ENCODE measurements at places on chromosomes 4 and X.

- DNase-seq = no peak
These were observed 54.0 kb upstream of the TACR3 start for GRCh38 chr4:103773691-103774231.

DNA sequence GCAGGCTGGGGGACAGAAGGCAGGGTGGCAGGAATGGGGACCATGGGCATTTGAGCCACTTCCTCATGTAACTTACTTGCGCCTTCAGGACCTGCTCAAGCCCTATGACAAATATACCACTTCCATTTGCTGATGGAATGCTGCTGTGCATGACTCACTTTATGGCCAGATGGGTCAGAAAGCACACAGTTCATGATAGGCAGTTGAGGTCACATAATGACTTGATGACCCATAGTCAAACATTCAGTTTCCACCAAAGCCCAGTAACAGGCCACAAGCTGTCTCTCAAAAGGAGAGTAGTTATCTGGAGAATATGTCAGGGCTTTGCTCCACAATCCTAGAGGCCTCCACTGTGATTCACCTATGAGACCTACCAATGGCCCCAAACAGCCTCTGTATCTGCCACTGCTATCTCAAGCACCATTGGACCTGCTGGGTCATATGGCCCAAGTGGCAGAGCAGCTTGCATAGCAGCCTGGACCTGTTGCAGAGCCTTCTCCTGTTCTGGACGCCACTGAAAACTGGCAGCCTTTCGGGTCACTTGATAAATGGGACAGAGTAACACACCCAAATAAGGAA, 5.3 kb upstream of the PAPSS1 start:
- no peak for DNase-seq

DNA sequence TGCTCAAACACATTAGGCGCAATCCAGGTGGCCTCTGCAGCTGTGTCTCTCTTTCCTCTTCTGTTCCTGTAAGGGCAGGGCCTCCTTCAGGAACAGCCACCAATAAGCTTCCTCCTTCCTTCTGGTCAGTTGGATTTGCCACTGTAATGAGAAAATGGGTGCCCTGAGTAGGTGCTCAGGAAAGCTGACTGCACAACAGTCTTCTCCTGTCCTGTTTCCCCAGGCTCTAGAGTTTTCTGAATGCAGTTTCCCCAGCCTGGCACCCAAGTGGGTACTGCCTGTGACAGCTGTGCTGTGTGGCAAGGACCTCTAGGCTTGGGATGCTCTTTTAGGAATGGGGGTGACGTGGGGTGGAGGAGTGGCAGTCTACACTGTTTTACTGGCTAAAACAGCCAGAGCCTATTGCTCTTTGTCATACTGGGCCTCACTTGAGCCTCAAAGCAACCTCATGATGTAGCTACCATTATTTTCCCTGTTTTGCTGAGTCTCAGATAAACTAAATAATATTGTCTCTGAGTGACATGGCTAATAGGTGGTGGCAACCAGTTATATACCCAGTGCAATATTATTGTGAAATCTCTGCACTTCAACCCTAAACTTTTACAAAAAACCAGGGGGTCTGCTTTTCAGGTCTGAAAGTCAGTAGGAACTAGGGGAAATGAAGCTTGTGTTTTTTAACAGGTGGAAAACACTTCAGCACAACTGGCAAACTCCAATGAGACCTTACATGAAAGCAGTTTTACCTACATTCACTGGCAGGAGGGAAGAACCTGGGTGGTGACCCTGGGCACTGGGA, 1.2 kb downstream of the CXCL2 start:
- DNase-seq = no peak

- DNase-seq = no peak
These were observed 93.0 kb upstream of the ANK2 start for GRCh38 chr4:112956484-112956896.

- DNase-seq = no peak
These were observed 11.4 kb upstream of the FMR1 start for GRCh38 chrX:147900349-147900748.

DNA sequence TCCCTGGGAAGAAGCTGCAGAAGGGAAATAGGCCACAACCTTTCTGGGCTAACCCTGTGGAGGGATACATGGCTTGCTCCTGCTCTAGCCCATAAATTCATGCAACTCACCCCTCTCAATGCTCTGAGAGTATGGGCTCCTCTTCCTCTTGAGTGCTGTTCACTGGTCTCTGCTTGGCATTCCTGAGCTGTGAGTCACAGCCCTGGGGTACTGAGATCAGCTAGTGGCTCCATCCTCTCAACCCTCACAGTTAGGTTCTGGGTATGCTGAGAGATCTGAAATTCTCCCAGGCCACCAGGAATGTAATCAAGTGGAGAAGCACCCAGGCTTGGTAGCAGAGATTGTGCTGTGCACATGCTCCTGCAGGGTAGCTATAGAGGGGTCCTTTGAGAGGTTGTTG, 60.6 kb upstream of the SPANXN2 start:
- DNase-seq = no peak

- no peak for DNase-seq
These were observed 667.4 kb upstream of the NDST4 start for GRCh38 chr4:115780835-115781234.

DNA sequence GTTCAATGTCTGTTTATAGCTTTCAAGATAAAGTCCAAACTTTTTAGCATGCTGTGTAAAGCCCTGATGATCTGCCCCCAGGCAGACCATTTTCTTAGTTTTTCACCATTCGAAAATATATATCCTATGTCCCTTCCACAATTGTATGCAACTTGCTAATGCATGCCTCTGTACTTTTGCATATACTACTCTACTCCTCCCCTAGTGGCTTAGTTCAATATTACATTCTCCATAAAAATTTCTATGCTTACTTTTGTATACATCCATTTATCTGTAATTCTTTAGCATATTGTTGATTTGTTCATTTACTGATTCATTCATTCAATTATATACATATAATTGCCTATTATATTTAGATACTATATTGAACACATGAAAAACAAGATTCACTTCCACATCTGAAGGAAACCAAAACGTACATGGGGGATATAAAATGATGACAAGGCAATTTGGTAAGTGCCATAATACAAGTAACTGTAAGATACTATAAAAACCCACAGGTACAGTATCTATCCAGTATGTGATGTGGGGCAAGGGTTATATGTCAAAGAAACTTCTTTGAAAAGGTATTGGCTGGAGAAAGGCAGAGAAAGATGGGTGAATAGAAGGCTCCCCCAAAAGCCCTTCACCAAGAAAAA, 902.5 kb downstream of the FAM133A start:
- no peak for DNase-seq

- no peak for DNase-seq
These were observed 314.9 kb downstream of the ADGRL3 start for GRCh38 chr4:61514991-61515390.

DNA sequence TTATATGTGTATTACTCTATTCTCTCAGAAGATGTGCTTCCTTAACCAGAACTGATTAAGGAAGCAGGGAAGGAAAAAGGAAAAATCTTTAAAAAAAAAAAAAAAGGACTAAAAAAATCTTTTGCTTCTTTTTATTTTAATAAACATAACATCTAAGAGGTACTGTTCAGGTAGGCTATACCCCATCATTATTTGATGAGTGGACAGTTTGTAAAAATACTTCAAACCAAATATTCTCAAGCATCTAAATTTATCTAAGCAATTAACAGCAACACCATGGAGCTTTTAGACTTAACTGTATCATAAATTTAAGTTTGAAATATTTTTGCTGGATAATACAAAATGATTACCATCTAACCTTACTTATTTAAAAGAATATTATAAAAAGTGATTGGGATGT, 168.9 kb downstream of the MAB21L2 start:
- no peak for DNase-seq

DNA sequence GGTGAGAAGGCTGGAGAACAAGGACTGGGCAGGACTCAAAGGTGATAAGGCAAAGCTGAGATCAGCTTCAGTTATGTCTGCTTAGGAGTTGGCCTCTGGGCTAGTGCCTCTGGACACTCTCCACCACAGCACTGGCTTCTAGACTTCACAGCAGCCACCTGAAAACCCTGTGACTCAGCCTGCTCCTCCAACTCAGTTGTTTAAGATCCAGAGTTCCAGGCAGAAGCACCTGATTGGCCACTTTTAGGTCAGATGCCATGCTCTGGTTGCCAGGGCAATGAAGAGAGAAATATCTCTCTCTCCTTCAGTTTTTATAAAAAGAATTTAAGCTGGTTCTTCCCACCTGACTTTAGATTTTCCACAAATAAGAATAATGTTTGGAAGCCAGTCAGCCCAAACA, 47.9 kb upstream of the BLTP1 start:
- DNase-seq = no peak

GRCh38 chr4:8850830-8851188, 20.8 kb downstream of the HMX1 start:
- DNase-seq = no peak

- no peak for DNase-seq
These were observed 4.8 kb upstream of the MAP7D3 start for GRCh38 chrX:136256026-136256425.

DNA sequence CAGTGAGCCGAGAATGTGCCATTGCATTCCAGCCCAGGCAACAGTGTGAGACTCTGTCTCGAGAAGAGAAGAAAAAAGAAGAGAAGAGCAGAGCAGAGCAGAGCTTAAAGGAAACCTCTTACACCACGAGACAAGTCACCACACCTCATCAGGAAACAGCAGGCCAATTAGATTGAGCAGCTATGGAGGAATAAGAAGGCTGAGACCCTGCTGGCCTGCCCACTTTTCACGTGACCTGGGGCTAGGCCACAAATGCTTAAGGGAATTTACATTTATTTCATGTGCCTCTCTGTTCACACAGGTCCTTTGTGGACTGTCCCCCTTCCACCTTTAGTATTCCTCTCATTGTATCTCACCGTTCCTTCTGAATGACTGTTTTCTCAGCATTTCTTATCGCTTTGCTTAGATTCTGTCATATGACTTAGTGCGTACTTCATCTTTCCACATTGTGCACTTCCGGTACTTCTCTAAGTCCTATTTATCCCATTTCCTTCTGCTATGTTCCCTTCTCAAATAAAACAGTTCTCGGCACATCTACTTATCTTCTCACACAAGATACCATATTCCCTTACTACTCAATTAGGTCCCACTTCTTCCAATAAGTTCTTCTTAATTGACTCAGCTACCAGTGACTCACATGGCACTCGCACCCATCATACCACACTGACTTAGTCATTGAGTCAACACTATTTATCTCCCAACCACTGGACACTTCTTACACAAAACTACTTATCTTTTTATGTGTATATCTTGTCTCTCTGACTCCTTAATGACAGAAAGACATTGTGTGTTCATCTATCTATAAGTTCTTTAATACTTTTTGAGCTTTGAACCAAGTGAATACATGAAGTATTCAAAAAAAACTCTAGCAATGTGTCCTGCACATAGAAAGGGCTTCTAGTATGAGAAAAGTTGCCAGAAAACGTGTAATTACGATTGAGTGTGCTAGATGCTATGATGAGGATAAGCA, 11.0 kb downstream of the CUL4B start:
- no peak for DNase-seq

DNA sequence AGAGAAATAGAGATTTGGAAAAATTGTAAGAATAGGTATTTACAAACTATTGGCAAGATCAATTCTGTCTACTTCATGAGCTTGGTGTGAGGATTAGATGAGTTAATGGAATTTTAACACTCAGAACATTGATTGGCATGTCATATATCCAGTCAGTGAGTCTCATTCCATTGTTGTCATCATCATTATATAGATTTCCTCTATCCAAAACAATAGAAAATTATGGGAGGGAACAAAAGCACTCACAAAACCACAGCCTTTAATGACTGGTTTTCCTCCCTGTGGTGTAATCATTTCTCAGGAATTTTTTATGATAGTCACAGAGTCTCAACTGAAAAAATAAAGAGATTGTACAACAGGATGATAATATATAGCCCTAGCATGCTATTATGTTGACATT, 21.1 kb downstream of the KLHL5 start:
- DNase-seq = no peak

Measured in nephron progenitor cell (in vitro differentiated cells).